ENCODE measurements at places on chromosomes 16 and 17.

GRCh38 chr17:77145612-77146245 lies 5.0 kb downstream of the SEC14L1 start:
- peak; percentile 71 for DNase-seq

DNA sequence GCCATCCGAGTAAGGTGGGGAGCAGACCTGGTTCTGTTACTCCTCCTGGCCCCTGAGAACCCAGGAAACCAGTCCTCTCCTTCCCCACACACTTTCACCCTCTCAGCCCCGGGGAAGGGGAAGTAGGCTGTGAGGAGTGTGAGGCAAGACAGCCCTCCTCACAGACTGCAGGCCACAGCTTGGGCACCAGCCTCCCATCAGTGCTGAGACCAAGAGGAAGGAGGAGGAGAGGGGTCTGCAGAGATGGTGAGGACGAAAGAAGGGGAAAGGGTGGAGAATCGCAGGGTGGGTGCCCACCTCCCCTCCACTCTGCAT lies 7.0 kb downstream of the G6PC3 start:
- no peak for DNase-seq

DNA sequence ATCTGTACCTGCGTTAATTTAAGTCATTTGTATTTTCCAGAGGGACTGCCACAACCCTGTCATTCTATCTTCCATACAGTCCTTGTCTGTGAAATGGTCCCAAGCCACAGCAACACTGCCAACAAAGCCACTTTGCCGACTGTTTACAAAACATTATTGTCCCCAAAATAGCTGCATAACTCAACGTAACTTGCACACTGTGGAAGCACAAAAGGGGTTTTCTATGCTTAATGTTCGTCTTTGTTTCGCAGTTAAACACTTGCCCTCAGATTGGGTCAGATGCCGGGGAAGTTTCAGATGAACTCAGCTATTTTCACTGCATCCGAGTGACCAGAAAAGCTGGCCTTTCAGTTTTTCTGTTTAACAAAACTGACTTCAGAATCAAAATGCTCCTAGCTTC lies 4.6 kb downstream of the SEC14L5 start:
- peak; percentile 78 for DNase-seq

DNA sequence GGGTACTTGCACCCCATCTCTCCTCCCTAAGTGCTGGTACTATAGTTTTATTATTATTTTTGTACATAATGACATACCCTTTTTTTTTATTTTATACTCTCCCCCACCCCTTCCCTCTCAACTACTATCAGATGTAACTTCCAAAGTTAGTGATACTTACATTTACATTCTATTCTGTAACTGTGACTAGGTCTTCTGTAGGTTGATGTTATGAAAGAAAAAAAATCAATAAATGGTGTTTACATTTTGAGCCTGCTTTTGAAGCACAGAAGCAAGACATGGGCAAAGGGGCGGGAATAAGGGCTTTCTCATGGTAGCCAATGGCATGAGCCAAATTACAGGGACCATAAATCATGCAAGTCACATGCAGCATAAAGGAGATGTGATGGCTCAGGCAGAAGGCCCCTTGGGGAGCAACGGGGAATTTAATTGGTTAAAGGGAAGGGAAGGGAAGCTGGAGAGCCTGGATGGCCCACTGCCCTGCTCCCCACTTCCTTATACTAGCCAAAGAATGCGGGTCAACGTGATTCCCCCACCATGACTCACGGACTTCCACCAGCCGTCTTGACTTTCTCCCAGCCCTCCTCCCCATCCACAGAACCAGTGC lies 2.4 kb upstream of the ACSF2 start:
- DNase-seq: no peak

GRCh38 chr17:8847891-8848290 lies 19.6 kb downstream of the PIK3R6 start:
- DNase-seq: no peak

GRCh38 chr16:24124291-24124690 lies 131.8 kb upstream of the CACNG3 start:
- no peak for DNase-seq

DNA sequence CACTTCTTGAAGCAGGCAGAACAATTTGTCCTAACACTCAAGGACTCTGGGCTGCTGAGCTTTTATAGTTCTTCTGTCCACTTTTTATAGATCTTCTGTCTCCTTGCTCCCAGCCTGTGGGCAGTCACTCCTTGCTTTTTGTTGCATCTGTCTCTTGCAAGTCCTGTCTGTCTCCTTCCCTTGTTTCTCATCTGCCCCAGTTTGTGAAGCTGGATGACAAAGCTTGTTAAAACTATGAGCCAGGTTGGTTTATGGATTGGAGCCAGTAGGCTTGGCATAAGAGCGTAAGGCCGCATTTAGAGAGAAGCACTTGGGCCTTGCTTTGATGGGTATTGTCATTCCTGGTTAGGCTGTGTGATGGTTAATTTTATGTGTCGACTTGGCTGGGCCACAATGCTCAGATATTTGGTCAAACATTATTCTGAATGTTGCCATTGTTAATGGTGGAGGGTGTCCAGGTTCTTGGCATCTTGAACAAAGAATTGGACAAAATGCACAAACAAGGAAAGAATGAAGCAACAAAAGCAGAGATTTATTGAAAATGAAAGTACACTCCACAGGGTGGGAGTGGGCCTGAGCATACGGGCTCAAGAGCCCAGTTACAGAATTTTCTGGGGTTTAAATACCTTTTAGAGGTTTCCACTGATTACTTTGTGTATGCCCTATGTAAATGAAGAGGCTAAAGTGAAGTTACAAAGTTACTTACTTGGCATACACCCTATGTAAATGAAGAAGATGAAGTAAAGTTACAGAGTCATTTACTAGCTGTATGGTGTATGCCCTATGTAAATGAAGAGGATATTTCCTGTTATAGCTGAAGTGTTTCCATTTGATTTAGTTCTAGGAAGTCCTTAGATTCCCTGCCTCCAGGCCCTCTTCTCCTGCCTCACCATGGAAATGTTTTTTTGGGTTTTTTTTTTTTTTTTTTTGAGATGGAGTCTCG lies 8.0 kb upstream of the CPPED1 start:
- no peak for DNase-seq

- DNase-seq: no peak
These were observed 28.1 kb downstream of the TTYH2 start for GRCh38 chr17:74241431-74241830.

GRCh38 chr16:53876811-53877210 lies 172.9 kb downstream of the FTO start:
- DNase-seq: no peak

DNA sequence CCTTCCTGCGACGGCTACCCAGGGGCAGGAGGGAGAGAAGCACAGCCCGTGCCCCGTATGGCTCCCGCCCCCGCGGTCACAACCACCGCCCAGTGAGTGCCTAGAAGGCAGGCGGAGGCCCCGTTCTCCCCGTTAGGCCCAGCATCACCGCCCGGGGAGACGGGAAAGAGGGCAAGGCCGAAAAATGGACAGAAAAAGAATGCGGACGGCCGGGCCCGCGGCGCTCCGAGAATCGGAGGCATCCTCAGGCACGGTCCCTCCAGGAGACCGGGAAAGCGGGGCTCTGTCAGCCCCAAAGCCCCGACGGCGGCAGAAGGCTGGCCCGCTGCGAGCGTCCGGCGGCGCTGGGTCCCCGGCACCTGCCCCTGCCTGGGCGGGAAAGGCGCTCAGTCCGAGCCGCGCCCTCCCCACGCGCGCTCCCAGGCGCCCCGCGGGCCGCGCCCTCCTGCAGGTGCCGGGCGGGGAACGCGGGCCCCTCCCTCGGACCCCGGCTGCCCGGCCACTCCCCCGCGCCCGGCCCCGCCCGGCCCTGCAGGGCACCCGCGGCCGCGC lies 407 bp downstream of the MCRIP1 start:
- no peak for DNase-seq

- DNase-seq: no peak
These were observed 56.6 kb upstream of the BCAR1 start for GRCh38 chr16:75308011-75308410.

GRCh38 chr17:50214976-50215760 lies 13.7 kb upstream of the COL1A1 start:
- no peak for DNase-seq

- DNase-seq: no peak
These were observed 27.8 kb downstream of the PAFAH1B1 start for GRCh38 chr17:2621241-2621640.

GRCh38 chr17:77836557-77837041 lies 121.9 kb upstream of the TNRC6C start:
- DNase-seq: peak; percentile 15

DNA sequence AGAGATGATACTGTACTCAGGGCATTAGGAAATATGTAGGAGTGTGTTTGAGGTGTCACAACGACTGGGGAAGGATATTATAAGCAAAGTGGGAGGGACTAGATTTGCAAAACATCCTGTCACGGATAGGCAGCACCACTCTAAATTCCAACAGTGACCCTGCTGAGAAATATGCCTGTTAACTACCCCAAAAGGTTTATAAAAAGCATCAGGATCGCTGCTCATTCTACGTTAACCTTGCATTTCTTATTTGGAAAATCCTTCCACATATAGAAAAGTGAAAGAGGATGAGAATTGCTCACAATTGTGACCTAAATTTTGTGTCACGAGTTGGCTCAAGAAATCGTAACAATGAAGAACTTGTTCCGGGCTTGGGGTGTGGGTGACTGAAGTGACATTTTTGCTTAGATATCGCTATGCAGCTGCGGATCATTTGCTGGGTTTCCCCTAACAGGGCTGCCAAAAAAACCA lies 51.6 kb downstream of the N4BP1 start:
- no peak for DNase-seq

GRCh38 chr16:2471016-2471652 lies at the start of gene NTN3:
TSS of gene NTN3 (plus strand) at chr16:2471297. CDS start at chr16:2471702, 405 bp downstream.
- DNase-seq: no peak

GRCh38 chr16:53085369-53085843 lies 30.6 kb downstream of the CHD9 start:
- no peak for DNase-seq

DNA sequence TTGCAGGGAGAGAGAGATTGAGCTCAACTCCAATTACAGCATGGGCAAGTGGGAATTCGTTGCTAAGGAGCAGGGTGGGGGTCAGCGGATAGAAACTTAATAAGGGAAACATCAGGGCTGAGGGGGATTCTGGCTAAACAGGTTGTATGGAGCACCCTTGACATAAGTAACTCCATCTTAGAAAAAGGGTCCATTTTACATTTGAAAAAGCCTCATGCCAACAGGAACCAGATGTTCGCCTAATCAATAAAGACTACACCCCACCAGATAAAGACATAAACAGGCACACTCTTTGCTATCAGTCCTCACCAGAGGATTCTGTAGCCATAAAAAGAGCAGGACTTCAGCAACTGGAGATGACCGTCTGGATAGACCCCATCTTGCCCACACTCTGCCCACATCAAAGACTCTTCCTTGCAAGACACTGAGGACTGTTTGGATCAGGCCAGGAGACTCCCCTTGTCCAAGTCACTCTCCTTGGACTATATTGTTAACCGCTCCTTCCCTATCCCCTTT lies 1.6 kb upstream of the LRRC75A start:
- no peak for DNase-seq

- no peak for DNase-seq
These were observed at the start of gene TNK1 for GRCh38 chr17:7380855-7381683. TSS of gene TNK1 (plus strand) at chr17:7381089. CDS start at chr17:7382927, 1,838 bp downstream.

GRCh38 chr16:67541391-67542263 lies 13.0 kb downstream of the RIPOR1 start:
- no peak for DNase-seq
